CD4-positive, alpha-beta T cell treated with Interleukin-6 at 100 ng/mL for 8 hours (primary cell): ENCODE measurements at places on chromosomes 5 and 9.

DNA sequence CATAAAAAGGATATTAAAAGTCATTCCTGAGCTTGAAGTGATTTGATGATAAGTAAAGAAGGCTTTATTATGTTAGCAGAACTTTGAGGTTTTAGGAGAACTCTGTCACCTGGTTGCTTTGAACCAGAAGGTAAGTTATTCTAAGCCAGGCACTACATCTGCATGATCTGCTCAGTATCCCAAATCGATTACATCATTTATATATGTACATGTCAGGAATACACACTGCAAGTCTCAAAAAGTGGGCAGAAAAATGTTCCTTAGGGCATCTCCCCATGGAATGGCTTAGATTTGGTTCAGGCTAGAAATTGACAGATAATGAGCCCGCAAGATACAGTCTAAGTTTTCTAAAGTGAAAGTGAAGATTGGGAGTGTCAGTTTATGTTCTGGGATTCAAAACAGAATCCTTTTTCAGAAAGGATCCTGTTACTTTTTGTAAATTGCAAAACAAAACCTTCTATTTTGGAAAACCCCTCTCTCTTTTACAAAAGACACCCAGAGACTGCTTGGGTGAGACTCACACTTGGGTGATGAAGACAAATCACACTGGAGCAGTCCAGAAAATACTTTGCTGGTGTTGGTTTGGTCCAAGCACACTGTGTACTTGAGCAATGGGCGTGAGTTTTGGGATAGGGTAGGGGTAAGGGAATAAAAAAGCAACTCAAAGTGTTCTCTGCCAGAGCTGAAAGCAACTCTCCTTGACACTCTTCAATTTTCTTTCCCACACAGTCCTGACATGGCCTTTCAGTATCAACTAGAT is 114.5 kb downstream of the FOXD1 start:
- no peak for DNase-seq

- no peak for DNase-seq
Observed at GRCh38 chr5:127963931-127964330, 119.6 kb upstream of the SLC12A2 start.

DNA sequence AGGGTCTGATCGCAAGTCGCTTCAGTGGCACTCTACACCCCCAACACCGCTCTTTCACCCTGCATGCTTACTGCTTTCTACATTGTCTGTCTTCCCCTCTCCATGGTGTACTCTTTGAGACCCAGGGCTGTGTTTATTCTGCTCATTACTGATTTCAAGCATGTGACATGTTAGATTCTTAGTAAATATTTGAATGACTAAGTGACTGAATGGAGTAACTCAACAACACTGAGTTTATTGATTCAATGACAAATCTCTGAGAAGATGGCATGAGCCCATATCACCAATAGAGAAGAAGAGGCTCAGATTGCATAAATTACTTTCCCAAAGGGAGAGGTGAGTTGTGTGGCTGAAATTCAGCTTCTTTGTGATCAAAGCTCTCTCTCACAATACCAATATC is 89.7 kb upstream of the OSMR start:
- no peak for DNase-seq

DNA sequence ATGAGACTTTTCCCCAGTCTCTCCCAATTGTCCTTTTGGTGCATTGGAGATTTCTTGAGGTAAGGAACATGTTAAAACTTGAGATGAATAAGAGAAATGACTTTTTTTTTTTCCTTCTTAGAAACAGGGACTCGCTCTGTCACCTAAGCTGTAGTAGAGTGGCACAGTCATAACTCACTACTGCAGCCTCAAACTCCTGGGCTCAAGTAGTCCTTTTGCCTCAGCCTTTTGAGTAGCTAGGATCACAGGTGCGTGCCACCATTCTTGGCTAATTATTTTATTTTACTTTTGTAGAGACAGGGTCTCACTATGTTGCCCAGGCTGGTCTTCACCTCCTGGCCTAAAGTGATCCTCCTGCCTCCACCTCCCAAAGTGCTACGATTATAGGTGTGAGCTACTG is 25.9 kb downstream of the CDC42SE2 start:
- no peak for DNase-seq

- no peak for DNase-seq
Observed at GRCh38 chr9:108834959-108835665, 20.7 kb downstream of the ACTL7B start.
